ENCODE measurements at places on chromosomes 2 and 18. TPM values are rescaled to one million over a fixed set of nuclear protein-coding genes. Genes with fewer than 3 reads are reported as not detected.
A peak's percentile ranks its signal among the peaks of the same experiment; 100 is the strongest.

The CROCC2 gene
- total RNA-seq, result not detected

The CCDC102B gene
- total RNA-seq, result 4.9 TPM

DNA sequence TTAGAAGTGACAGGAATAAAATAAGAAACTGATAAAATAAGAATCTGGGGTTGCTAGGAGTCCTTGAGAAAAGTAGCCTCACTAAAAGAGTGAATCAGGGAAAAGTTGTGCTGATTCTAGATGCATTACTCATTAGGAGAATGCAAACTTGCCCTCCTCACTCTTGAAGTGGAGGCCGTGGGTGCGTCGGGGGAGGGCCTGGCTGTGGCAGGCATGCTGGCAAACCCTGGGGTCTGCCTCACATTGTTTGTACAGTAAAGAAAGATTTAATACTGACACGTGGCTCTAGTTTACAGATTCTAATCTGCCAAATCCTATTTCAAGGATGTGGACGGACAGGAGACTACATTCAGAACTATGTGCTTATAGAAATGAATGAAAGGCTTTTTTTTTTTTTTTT lies 41.9 kb downstream of the TANC1 start:
- no peak for DNase-seq

DNA sequence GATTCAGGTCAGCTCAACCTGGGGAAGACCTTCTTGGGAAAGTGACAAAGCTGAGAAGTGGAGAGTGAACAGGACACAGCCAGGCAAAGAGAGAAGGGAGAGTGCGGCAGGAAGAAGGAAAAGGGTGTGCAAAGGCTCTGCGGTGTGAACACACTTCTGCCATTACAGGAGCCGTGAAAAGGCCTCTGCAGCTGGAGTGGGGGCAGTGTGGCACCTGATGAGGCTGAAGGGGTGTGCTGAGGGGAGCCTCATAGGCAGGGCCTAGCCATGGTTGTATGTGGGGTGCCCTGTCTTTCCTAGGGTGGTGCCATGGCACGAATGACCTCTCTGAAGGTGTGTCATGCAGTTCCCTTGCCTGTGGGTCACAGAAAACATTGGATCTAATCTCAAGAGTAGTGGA lies 347.6 kb downstream of the CYRIA start:
- DNase-seq, result no peak

DNA sequence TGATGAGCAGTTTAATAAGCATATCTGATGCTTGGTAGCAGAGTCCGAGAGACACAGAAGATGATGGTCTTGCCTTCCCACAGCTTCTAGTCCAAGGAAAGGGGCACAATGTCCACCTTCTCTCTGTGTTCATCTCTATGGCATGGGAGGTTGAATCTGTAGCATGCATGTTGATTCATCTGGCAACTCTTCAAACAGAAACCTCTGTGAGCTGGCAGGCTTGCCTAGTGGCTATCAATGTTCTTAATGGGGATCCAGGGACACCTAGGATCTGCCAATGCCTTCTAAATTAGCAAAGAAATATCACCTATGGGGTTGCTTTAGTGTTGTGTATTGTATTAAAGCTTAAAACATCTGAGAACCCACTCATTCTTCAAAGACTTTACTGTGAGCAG lies 170.8 kb downstream of the INO80D start:
- DNase-seq, result no peak

GRCh38 chr2:30611583-30611982 lies 164.5 kb downstream of the LCLAT1 start:
- no peak for DNase-seq

The FAP gene
- 1.3 TPM for total RNA-seq

- DNase-seq, result no peak
These were observed 9.2 kb upstream of the MAP4K4 start for GRCh38 chr2:101688261-101688660.

- no peak for DNase-seq
These were observed 38.0 kb upstream of the GPAT2 start for GRCh38 chr2:96072746-96073145.

- no peak for DNase-seq
These were observed 277.4 kb upstream of the MC4R start for GRCh38 chr18:60649842-60650536.

GRCh38 chr18:79458131-79458838 lies 62.6 kb downstream of the NFATC1 start:
- DNase-seq, result peak; percentile 83

The MBD2 gene
- total RNA-seq, result 46.3 TPM

- DNase-seq, result no peak
These were observed 39.4 kb downstream of the SCTR start for GRCh38 chr2:119484834-119485233.

- DNase-seq, result no peak
These were observed 337.2 kb downstream of the NBAS start for GRCh38 chr2:15223887-15224286.

The ANKRD30B gene
- total RNA-seq, result not detected

DNA sequence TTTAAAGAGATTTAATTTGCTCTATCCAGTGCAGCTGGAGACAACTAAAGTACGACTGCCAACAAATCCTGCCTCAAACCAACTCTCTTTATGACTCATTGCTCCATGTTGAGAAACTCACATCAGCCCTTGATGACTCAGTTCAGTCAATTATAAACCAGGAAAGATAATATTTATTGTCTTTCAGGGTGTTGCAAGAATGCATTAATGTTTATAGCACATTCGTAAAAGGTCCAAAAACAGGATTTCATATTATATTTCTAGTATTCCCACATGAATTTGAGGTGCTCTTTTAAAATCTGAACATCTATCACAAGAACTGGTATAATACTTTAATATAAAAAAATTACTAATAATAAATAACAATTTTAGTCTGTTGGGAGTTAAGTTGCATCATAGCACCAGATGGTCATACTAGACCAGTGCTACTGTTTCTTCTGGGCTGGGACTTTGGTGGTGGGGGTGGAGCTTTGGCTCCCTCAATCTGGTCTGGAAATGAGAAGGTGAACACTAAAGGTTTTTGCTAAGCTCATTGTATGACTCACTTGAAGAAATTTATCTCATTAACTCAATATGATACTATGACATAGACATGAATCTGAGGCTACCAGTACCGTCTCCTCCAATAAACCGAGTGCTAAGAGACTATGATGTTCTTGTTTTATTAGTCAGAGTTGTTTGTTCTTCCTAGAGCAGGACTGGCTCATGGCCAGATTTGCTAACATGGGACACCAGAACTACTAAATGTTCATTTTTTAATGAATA lies 26.6 kb upstream of the MAP3K20 start:
- DNase-seq, result peak; percentile 70

The IL36RN gene
- total RNA-seq, result not detected

DNA sequence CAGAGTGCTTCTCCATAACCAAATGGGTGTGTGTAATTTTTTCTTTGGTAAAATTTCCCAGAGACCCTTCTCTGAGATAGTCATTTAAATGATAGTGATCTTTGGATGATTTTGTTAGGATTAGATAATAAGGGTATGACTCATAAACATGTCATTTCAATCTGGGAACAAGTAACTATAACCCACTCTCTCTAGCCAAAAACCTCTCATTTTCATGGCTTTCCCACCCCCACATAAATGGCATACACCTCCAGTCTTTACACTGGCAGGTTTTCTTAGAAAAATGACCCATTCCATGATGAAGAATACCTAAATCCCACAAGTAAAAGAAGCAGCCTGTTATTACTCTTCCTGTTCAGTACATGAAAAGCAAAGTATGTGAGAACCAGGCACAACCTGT lies 572.0 kb upstream of the ZEB2 start:
- no peak for DNase-seq

The ICA1L gene
- 6.9 TPM for total RNA-seq

The CTIF gene
- total RNA-seq, result 59.9 TPM

- no peak for DNase-seq
These were observed 10.0 kb upstream of the ZNF396 start for GRCh38 chr18:35387152-35387571.

GRCh38 chr2:5365871-5366461 lies 326.2 kb upstream of the SOX11 start:
- DNase-seq, result peak; percentile 74

The TMEM163 gene
- 0.40 TPM for total RNA-seq

DNA sequence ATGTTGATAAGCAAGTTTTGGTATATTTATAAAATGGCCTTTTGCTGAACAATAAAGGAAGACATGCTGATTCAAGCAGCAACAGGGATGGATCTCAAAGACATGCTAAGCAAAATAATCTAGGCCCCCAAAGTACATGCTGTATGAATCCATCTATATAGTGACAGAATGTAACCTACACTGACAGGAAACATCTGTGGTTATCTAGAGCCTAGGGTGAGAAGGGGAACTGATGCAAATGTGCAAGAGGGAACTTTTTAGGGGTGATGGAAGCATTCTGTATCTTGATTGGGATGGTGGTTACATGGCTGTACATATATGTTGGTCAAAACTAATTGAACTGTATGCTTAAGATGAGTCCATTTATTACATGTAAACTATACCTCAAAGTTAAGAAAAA lies 24.2 kb downstream of the CNRIP1 start:
- no peak for DNase-seq

DNA sequence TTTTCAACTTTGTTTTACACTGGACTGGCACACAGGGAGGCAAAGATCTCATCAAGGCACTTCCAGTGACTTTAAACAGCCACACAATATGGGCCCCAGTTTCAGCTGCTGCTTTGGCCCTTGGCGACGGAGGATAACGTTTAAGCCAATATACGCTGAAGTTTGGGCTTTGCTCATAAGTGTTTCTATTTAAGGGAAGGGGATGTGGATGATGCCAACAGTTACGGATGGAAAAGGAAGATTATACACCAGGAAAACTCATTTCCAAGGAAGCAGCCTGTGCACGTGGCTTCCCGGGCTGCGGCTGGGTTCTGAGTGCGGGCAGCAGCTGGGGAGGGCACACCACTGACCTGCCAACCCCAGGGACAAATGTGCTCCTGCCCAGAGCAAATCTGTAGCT lies 151.1 kb downstream of the SH3BP4 start:
- DNase-seq, result no peak

GRCh38 chr2:30978854-30979253 lies 159.4 kb downstream of the GALNT14 start:
- no peak for DNase-seq

DNA sequence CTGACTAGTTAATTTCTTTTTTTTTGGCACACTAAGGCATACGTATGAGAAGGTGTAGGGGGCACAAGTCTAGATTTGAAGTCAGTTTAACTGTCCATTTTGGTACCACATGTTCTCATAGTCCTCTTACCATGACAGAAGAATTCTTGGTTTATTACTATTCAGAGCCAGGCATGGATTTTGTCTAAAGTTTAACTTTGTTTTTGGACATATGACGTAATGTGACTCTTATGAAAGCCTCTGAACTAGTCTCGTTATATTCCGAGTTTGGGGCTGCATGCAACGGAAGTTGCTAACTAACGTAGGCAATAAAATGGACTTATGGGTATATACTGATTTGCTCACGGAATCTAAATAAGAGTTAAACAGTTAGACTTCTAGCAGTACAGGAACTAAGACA lies 62.9 kb downstream of the MSTN start:
- DNase-seq, result no peak

GRCh38 chr18:9133225-9133624 lies 3.4 kb upstream of the ANKRD12 start:
- DNase-seq, result no peak

DNA sequence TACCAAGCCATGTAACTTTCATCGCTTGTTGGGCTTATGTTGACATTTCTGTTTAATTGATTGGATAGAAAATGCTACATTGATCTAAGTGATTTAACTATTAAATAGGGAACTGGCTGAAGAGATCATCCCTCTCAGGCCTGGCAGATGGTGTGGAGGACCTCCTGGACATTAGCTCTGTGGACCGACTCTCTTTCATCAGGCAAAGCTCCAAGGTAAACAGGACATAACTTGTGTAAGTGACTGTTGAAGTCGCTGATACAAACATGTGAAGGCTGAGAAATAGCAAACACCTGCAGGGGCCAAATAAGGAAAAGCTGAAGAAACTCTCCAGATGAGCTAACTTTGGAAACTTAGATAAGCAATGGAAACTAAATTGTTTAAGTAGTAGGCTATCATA lies 68.8 kb downstream of the UNC80 start:
- DNase-seq, result no peak

- DNase-seq, result no peak
These were observed 108.4 kb upstream of the CDC42EP3 start for GRCh38 chr2:37779611-37780386.

The VWC2L gene
- total RNA-seq, result not detected

GRCh38 chr2:64283006-64283570 lies 138.9 kb upstream of the PELI1 start:
- DNase-seq, result no peak

- no peak for DNase-seq
These were observed 303.8 kb upstream of the TRIB2 start for GRCh38 chr2:12412898-12413305.

GRCh38 chr2:120604767-120605166 lies 130.9 kb upstream of the GLI2 start:
- DNase-seq, result peak; percentile 9

DNA sequence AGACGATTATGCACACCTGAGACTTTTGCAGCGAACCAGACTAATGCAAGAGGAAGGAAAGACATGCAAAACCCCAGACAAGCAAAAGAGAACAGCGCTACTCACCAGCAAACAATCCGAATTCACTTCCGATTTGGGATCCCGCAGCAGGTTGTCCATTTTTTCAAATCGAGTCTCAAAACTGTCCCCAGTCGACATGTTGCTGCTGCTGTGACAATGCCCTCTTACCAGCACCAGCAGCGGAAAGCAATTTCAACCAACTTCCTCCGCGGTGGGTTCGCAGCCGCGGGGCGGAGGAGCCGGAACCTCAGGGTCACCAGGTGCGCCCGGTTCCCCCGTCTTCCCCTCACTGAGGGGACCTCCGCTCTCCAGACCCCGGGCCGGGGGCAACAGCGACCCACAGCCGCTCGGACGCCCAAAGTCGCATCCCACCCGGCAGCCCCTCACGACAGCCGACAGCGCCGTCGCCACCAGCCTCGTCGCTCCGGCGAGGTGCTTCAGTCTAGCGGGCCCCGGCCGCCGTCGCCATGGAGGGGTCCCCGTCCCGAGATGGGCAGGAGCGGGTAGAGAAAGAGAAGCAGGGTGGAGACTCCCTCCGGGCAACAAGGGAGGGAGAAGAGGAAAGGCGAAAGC lies 784 bp downstream of the ROCK1 start:
- DNase-seq, result peak; percentile 68

- no peak for DNase-seq
These were observed 921.2 kb downstream of the DCC start for GRCh38 chr18:53261241-53261640.

DNA sequence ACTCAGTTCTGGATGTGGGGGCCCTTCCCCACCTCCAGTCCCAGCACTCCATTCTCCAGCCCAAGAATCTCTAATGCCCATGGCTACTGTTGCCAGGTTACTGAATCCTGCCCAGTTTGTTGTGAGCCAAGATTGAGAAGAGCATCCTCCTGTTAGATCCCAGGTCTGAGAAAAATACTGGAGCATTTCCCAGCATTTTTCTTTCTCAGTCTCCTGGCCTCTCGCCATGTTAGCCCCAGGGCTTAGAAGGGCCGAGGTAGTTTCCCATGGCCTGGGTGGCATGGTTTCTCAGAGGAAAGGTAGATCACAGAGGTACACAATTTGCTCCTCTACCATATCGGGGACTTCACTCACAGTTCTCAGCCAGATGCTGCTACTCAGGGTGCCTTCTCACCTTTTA lies 135.7 kb downstream of the OTX1 start:
- no peak for DNase-seq
